Right renal cortex interstitium (tissue), 3 donors: ENCODE measurements at places on chromosomes 16 and 17. TPM values are rescaled to one million over a fixed set of nuclear protein-coding genes. Genes with fewer than 3 reads are reported as not detected.

The ZG16 gene
- 0.06 TPM for polyA plus RNA-seq

The MPP2 gene
- polyA plus RNA-seq, result 5.6 TPM

- DNase-seq, result no peak
These were observed 197.1 kb upstream of the RPL38 start for GRCh38 chr17:74006371-74006770.

DNA sequence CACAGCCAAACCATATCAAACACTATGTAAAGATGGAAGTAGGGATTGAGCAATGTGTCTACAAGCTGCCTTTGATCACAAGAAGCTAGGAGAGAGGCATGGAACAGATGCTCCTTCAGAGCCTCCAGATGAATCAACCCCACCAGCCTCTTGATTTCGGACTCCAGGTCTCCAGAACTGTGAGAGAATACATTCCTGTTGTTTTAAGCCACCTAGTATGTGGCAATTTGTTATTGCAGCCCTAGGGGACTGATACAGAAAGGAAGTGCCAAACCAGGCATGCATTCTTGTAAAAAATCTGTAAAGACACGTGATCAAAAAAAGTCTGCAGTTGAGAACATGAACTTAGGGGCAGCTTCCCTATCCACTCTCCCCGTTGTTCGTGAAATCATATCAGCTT is 91.1 kb downstream of the C17orf67 start:
- DNase-seq, result no peak

The MT1F gene
- polyA plus RNA-seq, result 56.3 TPM

The CCL14 gene
- polyA plus RNA-seq, result 16.3 TPM

GRCh38 chr17:57114085-57114673 is 29.1 kb downstream of the AKAP1 start:
- no peak for DNase-seq

The CYBA gene
- 87.1 TPM for polyA plus RNA-seq

DNA sequence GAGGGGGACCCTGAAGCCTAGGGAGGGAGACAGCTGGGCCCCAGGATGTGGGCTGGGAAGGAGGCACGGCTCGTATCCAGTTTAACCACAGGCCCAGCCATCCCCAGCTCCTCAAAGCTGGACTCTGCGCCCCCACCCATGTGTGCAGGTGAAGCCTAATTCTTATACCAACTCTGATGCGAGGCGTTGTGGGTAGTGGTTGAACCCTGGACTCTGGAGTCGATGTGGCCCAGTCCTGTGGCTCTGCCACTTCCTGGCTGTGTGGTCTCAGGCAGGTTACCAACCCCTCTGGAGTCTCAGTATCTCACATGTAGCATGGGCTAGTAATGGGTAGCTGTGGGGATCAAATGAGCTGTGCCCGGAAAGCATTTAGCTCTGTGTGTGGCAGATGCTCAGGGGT is 60.4 kb upstream of the TOB1 start:
- DNase-seq, result no peak

DNA sequence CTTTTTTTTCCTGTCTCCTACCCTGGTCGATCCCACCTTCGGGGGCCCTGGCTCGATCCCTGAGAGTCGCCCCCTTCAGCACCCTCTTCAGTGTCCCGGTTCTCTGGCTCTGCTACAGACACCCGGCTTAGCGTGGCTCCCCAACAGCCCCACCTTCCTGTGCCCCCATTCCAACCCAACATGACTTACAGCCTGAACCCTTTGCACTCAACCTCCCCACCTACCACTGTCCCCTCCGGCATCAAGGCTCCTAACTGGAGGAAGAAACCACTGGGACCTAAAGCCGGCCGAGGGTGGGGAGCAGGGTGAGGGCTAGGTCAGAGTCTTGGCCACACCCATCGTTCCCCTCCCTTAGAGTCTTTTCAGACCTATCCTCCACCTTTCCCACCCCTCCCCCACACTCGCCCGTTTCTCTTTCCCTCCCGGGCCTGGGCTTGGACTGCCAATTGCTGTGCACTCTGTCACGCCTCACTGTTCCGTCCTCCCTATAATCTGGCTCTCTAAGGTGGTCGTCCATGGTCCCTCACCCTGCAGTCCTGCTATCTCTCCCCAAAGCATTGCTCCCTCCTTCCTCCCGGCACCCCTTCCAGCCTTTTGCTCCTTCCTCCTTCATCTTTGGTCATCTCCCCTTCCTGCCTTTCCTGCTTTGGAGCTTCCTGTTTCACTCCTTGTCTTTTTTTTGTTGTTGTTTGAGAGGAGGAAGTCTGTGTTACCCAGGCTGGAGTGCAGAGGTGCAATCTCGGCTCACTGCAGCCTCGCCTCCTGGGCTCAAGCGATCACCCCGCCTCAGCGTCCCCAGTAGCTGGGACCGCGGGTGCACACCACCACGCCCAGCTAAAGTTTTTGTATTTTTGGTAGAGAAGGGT is 890 bp upstream of the CLDN7 start:
- DNase-seq, result no peak

The LRRC46 gene
- polyA plus RNA-seq, result 2.4 TPM

GRCh38 chr17:80839026-80839345 is 152.7 kb upstream of the CHMP6 start:
- DNase-seq, result no peak

The PKMYT1 gene
- 11.3 TPM for polyA plus RNA-seq

DNA sequence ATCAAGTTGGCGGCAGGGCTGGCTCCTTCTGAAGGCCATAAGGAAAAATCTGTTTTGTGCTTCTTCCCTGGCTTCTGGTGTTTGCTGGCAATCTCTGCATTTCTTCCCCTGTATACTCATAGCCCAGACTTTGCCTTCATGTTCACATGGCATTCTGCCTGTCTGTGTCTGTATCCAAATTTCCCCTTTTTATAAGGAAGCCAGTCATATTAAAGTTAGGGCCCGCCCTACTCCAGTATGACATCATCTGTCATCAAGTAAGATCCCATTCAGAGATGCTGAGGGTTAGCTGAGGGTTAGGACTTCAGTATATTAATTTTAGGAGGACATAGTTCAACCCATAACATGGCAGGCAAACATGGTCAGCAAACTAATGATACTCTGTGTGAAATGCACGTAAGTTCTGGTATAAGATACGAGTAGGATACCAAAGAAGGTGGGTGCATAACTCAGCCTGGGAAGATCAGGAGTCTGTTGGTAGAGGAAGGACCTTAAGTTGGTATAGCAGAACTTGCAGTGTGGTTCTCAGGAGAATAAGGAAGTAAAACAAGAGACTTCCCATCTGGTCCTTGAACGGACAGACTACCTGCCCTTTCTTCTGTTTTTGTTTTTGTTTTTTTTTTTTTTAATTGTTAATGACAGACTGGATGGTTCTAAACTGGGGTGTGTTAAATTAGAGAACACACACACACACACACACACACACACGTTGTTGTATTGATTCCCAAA is 13.9 kb downstream of the MAP2K6 start:
- DNase-seq, result no peak

- no peak for DNase-seq
These were observed 82.2 kb upstream of the ARL4D start for GRCh38 chr17:43316522-43317142.

The TADA2A gene
- 28.4 TPM for polyA plus RNA-seq

DNA sequence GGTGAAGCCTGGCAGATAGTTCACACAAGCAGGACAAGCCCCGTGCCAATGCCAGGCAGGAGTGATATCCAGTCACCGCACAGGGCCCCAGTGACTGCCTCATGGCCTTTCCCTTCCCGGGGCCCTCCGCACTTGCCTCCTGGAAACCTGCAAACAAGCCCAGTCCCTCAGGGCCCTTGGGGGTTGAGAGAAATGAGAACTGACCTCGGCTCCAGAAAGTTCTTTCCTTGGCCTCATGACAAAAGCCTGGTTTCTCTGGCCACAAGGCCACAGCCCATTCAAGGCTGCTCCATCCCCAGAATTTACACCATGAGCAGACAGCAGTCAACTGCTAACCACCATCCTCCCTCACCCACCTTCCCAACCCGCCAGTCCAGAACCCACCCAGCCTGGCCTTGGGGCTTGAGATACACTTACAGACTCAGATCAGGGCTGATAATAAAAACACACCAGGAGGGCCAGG is 77.6 kb downstream of the CCDC182 start:
- DNase-seq, result no peak

The HS3ST2 gene
- polyA plus RNA-seq, result 0.20 TPM

- no peak for DNase-seq
These were observed 20.2 kb downstream of the SPNS2 start for GRCh38 chr17:4518901-4519300.

- DNase-seq, result no peak
These were observed 49.3 kb downstream of the GRB7 start for GRCh38 chr17:39787041-39787440.

DNA sequence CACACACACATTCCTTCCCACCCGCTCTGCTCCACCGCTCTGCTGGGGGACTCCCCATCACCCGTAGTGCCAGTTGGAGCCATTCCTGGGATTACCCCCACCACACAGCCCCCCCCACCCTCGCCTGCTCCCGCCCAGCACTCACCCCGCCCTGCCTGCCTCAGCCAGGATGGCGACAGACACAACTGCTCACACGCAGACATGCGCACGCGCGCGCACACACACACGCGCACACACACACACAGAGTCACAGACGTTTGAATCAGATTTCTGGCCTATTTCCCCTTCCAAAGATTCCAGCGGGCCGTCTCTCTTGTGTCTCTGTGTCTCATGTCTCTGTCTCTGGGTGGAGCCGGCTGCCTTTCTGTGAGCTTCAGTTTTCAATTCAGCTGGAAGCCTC is 4.4 kb downstream of the CACNA1G start:
- DNase-seq, result no peak

GRCh38 chr17:55340176-55340575 is 75.4 kb downstream of the HLF start:
- no peak for DNase-seq

The HCRT gene
- polyA plus RNA-seq, result not detected

GRCh38 chr17:73371836-73372235 is 60.0 kb upstream of the CDC42EP4 start:
- DNase-seq, result no peak

The ADAD2 gene
- 0.44 TPM for polyA plus RNA-seq

The JUP gene
- 170 TPM for polyA plus RNA-seq

DNA sequence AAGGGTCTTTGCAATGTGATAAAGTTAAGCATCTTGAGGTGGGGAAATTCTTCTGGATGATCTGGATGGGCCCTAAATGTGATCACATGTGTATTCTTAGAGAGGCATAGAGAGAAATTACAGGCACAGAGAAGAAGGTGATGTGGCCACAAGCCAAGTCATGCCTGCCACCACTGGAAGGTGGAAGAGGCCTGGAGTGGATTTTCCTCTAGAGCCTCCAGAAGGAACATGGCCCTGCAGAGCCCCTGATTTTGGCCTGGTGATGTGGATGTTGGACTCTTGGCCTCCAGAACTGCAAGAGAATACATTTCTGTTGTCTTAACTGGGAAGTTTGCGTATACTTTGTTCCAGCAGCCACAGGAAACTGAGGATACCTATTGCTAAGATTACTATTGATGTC is 156.9 kb upstream of the CACNG5 start:
- no peak for DNase-seq

DNA sequence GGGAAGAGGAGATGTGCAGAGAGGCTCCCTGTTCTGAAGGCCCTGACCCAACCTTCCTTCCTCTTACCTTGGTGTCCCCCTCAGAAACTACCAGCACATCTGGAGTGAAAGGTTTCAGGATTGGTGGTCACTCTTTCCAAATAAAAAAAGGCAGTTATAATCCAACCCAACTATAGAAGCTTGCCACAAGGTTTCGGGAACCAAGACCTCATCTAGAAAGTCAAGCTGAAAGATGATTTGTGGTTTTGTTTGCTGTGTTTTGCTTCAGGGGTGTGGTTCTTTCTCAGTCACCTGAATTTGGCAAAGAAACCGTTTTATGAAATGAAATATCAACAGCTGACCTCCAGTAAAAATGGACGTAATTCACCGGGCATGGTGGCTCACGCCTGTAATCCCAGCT is 19.3 kb downstream of the SHMT1 start:
- DNase-seq, result no peak

- DNase-seq, result no peak
These were observed 33.6 kb downstream of the CDH1 start for GRCh38 chr16:68770671-68771070.

- DNase-seq, result no peak
These were observed at the start of gene IL4R for GRCh38 chr16:27313422-27314160. IL4R (plus strand) TSS chr16:27313974; CDS start chr16:27340204, 26,230 bp downstream.

DNA sequence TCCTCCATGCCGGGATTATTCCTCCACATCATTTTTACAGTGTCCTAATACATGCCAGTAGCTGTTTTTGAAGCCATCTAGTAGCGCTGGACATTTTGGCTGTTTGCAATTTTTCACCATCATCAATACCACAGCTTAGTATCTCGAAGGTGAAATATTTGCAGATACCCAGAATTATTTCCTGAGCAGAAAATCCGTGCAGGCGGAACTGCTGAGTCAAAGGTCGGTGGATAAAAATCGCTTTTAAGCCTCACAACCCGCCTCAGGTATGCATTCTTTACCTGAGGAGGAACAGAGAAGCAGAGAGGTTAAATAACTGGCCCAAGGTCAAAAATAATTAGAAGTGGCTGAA is 584 bp upstream of the TNRC6A start:
- no peak for DNase-seq

- no peak for DNase-seq
These were observed 42.0 kb downstream of the ADCY7 start for GRCh38 chr16:50308237-50308965.

DNA sequence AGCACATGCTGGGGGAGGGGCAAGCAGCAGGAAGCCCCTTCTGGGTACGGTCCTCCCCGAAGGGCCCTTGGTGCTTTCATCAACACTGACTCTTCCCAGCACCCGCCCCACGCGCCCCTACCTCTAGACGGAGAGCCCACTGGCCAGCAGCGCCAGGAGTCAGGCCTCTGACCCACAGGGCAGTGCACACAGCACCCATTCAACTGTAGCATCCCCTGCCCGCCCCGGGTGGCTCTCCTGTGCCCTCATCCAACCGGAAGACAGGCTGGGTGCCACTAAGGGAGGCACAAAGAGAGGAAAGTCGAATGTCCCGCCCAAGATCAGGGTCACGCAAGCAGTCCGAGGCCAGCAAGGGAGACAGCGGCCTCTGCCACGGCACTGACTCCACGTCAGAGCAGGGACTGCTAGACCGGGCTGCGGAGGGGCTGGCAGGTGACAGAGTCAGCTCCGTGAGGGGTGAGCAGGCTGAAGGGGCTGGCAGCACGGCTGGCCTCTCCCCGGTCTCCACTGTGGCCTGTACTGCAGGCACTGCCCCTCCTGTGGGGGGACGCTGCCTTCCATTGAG is 9.8 kb downstream of the MSRB1 start:
- no peak for DNase-seq
